ENCODE measurements at places on chromosomes 12 and 14.

DNA sequence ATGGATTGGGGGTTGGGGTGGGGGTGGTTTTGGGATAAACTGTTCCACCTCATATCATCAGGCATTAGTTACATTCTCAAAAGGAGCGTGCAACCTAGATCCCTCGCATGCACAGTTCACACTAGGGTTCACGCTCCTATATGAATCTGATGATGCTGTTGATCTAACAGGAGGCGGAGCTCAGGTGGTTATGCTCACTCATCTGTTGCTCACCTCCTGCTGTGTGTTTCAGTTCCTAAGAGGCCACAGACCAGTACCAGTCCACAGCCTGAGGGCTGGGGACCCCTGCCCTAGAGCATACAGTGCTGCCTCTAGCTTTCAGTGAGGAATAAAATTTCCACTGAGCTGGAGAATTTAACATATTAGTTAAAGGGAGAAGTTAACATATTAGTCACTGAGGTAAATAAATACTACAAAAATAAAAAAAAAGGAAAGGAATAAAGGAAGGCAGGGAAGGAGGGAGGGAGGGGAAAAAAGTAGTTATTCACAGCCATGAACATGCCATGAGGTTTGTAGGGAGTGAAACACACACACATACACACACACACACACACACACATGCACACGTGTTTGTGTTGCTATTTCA is 612.7 kb upstream of the TBX3 start:
- DNase-seq, result no peak

DNA sequence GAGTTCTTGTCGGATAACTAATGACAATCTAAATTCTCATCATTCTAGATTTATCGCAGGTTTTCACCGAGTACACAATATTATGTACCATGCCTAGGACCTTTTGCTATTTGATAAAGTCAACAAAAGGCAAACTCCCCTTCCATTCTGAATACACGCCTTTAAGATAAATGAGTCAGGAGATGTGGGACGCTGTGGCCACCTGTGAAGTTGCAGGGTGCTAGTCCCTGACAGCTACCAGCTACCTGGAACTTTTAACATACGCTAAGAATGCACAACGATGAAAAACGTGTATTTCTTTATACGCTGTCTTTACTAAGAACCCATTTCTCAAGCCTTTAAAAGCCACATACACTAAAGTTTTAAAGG is 678 bp downstream of the MDM1 start:
- no peak for DNase-seq

- DNase-seq, result peak; percentile 7
These were observed 545 bp downstream of the CPSF2 start for GRCh38 chr14:92122351-92122677.

- DNase-seq, result no peak
These were observed 229.2 kb downstream of the EMP1 start for GRCh38 chr12:13425766-13426165.

GRCh38 chr12:67758521-67758920 is 110.0 kb downstream of the DYRK2 start:
- DNase-seq, result no peak

DNA sequence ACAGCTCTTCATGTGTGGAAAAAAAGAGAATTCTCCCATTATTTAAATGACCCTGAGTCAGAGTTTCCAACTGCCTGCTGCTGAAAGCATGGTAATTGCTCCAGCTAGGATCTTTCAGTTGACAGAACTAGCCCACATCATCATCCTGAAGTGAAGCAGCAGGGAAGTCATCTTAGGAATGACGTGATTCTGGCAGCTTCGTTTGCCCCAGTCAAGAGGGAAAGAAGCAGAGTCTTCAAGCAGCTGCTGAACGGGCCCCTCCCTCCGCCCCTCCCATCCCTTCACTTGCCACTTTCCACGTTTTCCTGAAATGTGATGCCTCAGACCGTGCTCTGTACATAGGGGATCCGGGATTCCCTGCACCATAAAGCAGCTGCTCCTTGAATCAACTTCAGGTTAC is 455.0 kb upstream of the TMEM132C start:
- no peak for DNase-seq

GRCh38 chr14:92973261-92973797 is 50.4 kb downstream of the CHGA start:
- DNase-seq, result no peak

DNA sequence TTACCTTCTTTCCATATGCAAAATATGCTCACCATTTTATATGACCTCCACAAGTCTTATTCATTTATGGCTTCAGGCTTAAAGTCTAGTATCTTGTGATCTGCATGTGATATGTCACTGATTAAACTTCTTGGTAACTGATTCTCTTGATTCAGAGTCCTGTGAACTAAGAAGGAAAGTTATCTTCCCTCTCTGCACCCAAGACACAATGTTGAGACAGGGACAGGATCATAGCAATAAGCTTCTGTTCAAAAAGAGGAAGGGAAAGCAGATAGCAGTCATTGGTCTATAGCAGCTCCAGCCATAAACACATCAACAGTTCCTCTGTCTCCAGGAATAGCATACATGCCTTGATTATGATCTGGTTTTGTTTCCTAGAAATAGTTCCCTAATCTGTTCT is 103.1 kb downstream of the UNC79 start:
- DNase-seq, result no peak

- peak; percentile 59 for DNase-seq
These were observed 181.3 kb downstream of the ITPR2 start for GRCh38 chr12:26651566-26652188.

DNA sequence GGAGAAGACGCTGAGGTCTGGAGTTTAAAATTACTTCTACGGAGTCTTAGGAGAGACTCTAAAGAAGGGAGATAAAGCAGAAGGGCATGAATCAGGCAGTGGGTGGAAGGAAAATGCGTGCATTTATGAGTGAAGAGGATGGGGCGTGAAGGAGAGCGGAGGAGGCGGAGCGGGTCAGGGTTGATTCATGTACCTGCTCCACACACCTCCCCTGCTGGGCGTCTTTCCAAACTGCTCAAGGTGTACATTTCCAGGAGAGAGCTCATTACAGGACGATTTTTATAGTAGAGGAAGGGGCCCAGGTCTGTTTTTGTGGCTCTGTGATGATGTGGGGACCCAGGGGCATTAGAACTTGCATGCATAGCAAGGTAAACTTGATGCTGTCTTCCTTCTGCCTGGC is 65.0 kb upstream of the ASPG start:
- DNase-seq, result no peak

DNA sequence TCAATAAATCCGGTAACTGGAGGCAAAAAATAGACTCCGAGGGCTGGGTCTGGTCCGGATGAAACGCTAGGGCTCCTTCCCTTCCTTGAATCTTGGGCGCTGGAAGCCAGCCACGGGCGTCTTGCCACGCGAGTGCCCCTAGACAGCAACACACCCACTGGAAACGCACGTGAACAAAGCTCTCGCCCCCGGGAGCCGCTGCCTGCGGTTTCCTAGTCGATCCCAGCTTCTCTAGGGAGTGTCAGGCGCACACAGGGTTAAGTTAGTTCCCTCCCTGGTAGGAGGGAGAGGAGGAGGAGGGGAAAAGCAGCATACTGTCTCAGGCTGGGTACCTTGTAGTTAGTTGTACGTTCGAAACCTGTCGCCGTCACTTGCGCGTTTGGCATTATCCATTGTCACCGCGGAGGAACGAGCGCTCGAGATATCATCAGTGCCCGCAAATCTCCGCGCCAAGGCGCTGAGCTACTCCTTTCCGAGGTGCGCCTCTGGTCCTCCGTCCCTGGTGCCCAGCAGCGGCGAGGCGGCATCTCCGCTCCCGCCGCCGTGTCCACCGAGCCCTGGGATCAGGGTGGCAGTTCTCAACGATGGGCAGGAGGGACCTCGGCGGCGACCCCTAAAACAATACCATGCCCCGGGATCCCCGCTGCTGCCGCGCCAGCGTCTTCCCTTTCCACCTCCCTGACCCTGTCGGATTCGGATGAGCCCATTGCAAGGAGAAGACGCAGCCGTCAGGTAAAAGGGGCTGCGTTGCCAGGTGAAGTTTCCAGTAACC is at the start of gene FLRT2:
Gene FLRT2 (plus strand): TSS at position 342 of the 772 bp plus-strand sequence. CDS start 91,371 bp downstream, outside the sequence.
- DNase-seq, result no peak

GRCh38 chr12:120283318-120283717 is 8.4 kb downstream of the RNU4-2 start:
- no peak for DNase-seq

DNA sequence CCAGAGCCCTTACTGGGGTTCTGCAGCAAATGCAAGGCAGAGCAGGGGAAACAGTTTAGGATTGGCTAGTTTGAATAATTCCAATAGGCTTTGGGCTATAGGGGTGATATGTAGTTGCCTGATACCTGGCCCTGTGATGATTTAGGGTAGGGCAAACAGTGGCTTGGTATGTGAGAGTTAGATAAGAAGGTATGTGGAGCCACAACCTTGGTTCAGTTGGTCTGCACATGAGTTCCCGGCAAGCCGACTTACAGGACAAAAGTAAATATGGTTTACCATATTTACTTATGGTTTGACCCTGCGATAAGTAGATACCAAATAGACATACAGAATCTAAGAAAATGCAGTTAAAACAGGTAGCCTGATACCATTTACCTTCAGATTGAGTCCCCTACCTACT is 8.3 kb upstream of the CAPRIN2 start:
- no peak for DNase-seq

- DNase-seq, result no peak
These were observed 40.7 kb downstream of the TPCN1 start for GRCh38 chr12:113261847-113262470.

DNA sequence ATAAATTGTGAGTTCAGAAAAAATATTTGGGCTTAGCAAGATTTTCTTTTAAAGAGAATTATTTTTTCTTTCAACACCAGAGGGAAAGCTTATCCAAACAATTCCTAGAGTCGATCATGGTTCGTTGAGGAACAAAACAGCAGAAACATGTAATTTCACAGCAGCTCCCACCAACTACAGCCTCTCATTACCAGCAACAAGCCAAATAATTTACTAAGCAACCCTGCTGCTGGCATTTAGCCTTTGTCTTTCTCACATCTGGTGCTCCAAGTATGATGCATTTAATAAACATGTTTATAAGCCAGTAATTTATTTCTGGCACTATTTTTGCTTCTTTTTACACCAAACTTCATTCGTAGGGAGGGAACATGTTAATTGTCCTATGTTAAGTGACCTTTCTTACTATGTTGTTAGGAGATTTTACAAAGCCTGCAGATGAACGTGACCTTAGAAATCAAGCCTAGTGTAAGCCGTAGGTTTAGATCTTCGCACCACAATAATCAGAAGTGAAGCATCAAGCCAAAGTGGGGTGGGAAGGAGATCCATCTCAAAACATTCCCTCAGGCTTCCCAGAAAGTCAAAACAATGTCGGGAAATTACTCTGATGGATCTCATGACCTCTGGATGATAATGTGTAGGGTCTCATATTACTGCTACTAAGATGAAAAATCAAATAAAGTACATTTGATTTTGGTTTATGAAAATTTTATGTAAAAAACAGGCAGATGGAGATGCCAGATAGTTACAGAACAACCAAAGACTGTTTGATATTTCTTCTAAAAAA is 128.4 kb downstream of the RPAP3 start:
- no peak for DNase-seq

- no peak for DNase-seq
These were observed 994.4 kb upstream of the SEL1L start for GRCh38 chr14:82528016-82528415.

DNA sequence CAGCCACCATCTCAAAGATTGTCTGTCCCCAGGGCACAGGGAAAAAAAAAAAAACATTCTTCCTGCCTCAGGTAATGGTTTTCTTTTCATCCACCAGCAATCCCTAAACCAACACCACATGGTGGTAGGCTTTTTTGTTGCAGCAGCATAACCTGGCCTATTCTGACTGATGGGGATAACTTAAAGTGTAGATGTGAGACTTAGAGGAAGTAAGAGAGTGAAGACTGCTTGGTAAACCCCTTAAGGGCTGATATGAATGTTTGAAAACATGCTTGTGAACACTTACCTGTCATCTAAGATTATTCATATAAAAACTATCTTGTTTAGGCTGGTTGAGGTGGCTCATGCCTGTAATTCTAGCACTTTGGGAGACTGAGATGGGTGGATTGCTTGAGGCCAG is 130.2 kb upstream of the RAP1B start:
- DNase-seq, result no peak

DNA sequence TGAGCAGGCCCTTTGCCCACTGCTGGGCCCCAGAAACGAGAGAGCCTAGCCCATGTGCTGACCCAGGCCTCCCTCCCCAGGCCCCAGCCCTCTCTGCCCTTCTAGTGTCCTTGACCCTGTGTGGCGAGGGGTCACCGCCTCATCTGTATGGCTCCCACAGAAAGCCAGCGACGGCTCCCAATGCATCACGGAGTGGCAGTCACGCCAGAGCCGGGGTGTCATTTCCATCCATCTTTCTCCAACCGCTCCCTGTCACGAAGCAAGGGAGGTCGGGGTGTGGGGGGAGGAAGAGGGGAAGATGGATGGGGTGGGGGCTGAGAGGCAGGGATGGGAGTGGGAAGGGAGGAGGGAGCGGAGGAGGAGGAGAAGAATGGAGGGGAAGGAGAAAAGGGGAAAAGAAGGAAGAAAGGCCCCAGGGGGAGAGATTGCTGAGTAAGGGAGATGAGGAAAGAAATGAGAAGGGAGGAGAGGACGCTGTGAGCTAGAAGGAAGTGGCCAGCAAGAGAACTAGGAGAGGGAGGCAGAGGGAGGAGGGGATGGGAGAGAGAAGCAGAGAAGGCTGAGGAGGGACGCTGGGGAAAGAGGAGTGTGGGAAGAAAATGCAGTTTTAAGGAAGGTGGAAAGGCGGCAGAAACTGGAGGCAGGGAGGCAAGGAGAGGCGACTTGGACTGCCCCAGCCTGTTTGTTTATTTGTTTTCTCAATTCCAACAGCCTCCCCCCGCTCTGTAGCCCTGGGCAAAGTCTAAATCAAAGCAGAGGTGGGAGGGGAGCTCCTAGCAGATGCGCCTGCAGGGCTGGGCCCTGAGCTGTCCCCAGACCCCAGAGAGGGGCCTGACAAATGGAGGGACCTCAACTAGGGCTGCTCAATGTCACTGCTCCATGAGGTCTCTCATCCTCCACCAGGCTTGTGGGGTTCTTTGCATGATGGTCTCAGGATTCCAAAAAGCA is 75.5 kb upstream of the LHX5 start:
- DNase-seq, result no peak

DNA sequence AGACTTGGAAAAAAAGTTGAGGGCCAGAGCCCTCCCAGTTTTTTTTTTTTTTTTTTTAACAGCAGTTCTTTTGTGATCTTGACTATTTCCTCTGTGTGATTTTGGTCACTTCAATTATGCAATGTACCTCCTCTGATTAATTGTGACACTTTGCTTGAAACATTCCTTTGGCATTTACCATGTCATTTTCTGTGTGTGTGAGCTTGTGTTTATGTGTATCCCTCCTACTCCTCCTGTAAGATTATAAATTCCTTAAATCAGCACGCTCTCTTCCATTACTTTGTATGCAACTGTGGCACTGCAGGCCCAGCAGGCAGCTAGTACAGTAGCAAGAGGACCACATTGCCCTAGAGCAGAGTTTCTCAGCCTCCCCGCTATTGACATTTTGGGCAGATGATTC is 33.2 kb upstream of the GALNT16 start:
- DNase-seq, result no peak

GRCh38 chr12:55729819-55730818 is 1.3 kb upstream of the CD63 start:
- DNase-seq, result no peak

GRCh38 chr14:92668276-92668973 is 80.0 kb downstream of the LGMN start:
- no peak for DNase-seq

Measured in NCI-H2107 (cell line).